ENCODE measurements at places on chromosomes 12 and 14.

DNA sequence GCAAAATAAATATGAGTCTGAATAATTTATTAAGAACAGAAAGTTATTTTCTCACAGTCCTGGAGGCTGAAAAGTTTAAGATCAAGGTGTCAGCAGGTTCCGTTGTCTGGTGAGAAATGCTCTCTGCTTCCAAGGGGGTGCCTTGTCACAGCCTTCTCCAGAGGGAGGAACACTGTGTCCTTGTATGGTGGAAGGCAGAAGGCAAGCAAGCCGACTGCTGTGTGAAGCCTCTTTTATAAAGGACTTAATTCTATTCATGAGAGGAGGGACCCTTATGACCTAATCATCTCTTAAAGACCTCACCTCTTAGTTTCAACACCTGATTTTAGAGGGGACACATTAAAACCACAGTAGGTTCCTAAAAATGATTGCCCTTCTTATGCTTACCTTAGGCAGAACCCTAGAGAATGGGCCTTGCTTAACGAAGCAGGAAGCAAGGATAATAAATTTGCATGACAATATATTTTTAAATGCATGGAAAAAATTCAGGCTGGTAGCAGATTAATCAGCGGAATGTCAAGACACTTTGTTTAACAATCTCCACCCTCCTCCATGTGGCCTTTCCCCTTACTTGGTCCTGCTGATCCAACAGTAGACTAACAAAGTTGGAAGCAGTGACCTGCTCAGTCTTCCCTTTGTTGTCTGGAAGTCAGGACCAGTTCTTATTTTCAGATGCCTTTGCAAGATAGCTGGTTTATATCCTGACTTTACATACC, 154.9 kb downstream of the DYRK2 start:
- no peak for DNase-seq

GRCh38 chr12:124392271-124392666, 97.4 kb downstream of the RFLNA start:
- DNase-seq, result no peak

- peak; percentile 44 for DNase-seq
Measured at GRCh38 chr12:56487448-56488040, 417 bp downstream of the GLS2 start.

- no peak for DNase-seq
Measured at GRCh38 chr12:20057398-20057797, 310.9 kb upstream of the PDE3A start.

DNA sequence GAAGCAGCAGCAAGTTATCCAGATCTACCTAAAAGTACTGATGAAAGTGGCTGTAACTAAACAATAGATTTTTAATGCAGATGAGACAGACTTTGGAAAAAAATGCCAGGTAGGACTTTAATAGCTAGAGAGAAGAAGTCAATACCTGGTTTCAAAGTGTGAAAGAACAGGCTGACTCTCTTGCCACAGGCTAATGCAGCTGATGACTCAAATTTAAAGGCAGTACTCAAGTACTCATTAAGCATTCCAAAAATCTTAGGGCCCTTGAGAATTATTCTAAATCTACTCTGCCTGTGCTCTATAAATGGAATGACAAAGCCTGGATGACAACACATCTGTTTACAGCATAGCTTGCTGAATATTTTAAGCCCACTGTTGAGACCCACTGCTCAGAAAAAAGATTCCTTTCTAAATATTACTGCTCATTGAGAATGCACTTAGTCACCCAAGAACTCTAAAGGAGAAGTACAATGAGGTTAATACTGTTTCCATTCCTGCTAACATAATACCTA, 68.6 kb upstream of the SYT1 start:
- no peak for DNase-seq

All from SHP77 (cell line).